ENCODE measurements at places on chromosomes 7 and 10.

DNA sequence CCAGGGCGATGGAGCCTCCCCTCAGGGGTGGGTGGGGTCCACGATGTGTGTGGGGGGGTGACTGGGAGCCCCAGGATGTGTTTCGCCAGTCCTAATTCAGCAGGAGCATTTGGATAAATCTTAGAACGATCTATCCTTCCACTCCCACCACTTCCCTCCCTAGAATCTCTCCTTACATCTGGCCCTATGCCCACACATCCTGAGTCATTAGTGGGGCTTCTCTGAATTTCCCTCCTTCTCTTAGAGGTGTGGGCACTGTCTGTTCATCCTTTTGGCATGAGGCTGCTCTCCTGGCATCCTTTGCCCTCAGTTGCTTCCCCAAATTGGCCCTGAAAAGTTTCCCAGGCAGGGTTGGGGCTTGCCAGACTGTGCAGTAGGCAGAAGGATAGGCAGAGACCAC lies 1.6 kb downstream of the GHRHR start:
- no peak for DNase-seq

- DNase-seq, result no peak
Measured at GRCh38 chr7:127813991-127814541, 162.1 kb downstream of the SND1 start.

- DNase-seq, result no peak
Measured at GRCh38 chr7:143902332-143902899, 440 bp upstream of the TCAF1 start.

- DNase-seq, result no peak
Measured at GRCh38 chr7:116653646-116654045, 18.4 kb upstream of the MET start.

DNA sequence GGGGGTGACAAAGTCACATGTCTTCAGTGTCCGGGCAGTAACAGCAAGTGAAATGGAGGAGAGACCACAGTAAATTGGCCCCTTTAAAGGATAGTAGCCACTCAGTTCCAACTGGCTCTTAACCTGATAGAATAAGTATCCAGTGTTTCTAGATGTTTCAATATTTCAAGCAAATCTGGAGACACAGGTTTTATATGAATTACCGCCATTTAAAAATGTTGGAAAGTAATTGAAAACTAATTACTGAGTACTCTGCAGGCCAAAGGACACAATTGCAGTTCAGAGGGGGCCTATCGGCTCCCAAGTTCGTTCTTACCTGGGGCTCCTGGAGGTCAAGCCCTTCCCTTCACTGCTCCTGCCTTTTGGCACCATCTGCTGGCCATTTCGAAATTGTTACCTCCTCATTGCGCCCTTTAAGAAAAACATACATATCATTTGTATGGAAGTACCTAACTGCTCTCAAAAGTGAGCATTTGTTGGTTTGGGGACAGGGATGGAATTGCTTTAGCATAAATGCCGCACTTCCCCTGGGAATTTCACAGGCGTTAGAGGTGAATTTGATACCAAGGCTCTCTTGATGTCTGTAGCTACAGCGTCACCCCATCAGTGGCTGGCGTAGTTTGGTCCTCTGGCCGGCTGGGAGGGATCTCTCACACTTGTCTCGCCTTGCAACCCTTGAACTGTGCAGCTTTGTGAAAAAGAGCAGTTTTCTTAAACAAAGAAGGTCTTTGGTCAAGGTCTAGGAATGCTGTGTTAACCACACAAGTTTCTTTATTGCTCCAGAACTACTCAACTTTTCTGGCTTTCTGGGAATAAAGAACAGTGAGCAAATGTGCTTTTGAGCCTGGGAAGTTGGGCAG lies 220.0 kb downstream of the ARHGAP21 start:
- DNase-seq, result no peak

GRCh38 chr7:70730451-70731110 lies 401.4 kb upstream of the GALNT17 start:
- no peak for DNase-seq

DNA sequence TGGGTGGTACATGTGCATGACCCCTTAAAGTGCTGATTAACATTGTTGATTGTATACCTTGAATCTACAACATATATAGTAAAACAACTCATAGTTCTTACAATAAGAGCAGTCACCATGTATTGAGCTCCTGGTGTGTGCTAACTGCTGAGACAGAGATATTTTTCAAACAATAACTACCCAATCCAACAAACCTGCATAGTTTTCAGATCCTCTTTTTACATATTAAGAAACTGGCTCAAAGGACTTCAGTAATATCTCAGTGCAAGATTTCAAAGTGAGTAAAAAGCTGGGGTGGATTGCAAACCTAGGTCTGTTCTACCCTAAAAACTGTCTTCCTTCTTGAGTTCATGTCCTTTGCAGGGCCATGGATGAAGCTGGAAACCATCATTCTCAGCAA lies 272.2 kb downstream of the SNX13 start:
- DNase-seq, result no peak

DNA sequence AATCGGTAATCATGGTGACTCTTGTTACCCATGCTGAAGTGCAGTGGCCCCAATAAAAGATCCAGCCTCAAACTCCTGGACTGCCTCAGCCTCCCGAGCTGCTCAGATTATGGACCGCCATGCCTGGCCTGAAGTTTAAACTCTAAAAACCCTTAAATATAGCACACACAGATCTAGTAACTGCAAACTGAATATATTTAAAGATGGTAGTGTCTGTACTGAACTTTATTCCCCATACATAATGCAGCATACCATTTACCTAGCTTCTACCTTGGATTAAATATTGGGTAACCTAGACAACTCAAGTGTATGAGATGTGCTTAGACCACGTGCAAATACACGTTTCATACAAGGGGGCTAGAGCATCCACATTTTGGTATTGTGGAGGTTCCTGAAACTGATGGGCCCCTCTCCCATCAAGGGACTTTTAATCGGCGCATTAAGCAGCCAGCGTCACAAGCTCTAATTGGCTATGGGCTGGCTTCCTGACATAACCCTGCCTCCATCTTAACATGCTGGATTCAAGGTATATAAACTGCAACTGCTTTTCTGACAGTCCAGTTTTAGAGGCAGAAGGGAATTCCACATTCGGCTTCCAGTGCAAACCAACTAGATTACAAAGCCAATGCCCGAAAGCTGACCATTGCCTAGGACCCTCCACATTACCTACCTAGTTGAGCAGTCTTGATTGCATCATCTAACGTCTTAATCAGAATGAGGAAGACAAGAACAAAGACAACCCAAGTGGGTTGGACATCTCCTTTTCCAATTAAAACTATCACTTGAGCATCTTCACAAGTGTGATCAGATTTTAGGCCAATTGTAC lies 13.0 kb downstream of the HNRNPA2B1 start:
- DNase-seq, result no peak

DNA sequence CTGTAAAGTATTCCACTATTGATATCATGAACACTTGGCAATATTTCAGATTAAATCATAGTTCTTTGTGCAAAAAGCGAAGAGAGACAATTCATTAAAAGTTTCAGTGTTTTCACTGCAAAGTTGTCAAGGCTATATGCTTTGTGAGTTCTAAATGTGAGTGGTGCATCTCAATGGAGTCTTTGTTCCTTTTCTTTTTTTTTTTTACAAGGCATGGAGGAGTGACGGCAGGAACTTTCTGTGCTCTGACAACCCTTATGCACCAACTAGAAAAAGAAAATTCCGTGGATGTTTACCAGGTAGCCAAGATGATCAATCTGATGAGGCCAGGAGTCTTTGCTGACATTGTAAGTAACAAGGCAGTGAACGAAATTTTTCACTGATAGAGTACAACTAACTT lies 84.5 kb downstream of the AASS start:
- no peak for DNase-seq

GRCh38 chr7:2757361-2757903 lies 69.4 kb downstream of the AMZ1 start:
- DNase-seq, result no peak

DNA sequence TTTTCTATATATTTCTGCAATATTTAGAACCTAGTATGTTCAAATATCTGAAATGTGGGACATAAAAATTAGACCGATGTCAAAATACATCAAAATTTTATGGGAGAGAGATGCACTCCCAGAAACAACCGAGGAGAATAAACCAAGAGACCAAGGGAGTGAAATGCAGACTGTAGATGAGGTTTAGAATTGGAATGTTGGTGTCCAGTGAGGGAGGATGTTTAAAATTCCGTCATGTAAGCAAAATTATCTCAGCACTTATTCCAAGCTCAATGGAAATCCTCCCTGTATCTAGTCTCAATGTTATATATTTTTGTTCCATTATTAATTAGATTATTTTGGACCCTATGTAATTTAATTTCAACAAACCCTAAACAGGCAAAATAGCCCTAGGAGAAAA lies 61.9 kb upstream of the MAGI2 start:
- no peak for DNase-seq

GRCh38 chr7:41134300-41135255 lies 568.3 kb downstream of the INHBA start:
- no peak for DNase-seq

DNA sequence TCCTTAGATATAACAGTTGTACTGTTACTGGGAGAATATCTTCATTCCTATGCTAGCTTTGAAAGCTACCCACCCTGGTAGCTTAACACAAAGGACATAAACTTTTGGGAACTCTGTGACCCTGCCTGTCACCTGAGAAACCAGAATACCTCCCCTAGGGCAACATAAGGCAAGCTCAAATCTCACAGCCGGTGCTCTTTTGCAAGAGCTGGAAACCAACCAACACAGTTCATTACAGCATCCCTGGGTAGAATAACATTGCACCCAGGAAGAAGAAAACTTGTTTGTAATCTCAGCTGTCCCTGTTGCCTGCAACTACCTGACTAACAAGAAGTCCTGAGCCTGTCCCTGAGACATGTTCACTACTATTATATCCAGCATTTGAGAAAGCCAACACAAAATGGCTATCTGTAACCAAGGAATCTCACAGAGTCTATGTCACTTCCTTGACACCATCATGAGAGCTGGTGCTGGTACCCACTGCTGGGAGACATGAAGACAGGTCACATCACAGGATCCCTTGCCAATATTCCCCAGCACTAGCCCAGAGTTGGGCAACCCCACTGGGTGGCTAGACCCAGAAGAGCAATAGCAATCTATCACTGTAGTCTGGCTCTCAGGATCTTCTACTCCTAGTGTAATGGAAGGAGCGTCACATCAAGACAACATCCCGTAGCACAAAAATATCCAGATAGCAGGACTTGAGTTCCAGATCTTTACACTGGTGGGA lies 31.3 kb downstream of the AKR1C3 start:
- DNase-seq, result no peak

DNA sequence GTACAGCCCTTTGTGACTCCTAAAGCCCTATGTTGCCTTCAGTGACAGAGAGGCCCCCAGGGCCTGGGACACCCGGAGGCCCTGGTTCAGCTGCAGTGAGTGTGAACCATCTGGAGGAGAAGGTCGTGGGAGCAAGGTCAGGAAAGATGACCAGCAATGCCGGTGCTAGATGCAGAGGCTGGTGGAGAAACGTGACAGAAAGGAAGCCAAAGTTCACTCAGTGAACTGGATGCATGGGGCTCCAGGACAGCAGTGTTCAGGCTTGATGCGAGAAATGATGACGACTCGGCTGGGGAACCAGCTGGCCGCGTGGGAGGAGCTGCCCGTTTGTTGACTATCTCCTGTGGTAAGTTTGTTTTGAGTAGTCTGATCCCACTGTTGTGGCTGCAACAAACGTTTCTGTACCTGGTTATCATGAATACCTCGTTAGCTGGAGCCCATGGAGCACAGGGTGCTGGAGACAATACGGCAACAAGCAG lies 54.1 kb upstream of the MKRN1 start:
- no peak for DNase-seq

GRCh38 chr7:151245360-151246101 lies 3.0 kb downstream of the SMARCD3 start:
- peak; percentile 62 for DNase-seq

GRCh38 chr10:98326621-98327027 lies 58.6 kb upstream of the LOXL4 start:
- no peak for DNase-seq

GRCh38 chr7:92100534-92100933 lies 33.7 kb downstream of the CYP51A1 start:
- no peak for DNase-seq

- DNase-seq, result no peak
Measured at GRCh38 chr10:14008740-14009080, 322.0 kb downstream of the FRMD4A start.

DNA sequence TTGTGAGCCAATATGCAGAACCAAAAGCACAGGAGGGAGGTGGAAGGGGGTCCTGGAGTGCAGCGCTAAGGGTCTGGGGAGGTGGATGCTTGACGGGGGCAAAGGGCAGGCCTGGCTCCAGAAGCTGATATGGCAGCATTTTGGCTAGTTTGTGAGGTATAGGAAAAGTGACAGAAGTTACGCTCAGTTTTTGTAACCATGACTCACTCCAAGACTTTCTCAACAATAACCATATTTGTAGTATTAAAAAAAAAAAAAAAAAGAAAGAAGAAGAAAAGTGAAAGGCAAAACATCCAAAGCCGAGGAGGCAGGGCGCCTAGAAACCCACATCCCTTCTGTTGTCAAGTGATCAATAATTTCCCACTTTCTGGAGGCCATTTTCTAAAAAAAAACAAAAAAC lies 92.3 kb downstream of the RNF216 start:
- peak; percentile 23 for DNase-seq

- no peak for DNase-seq
Measured at GRCh38 chr7:16089801-16090200, 331.5 kb downstream of the CRPPA start.

DNA sequence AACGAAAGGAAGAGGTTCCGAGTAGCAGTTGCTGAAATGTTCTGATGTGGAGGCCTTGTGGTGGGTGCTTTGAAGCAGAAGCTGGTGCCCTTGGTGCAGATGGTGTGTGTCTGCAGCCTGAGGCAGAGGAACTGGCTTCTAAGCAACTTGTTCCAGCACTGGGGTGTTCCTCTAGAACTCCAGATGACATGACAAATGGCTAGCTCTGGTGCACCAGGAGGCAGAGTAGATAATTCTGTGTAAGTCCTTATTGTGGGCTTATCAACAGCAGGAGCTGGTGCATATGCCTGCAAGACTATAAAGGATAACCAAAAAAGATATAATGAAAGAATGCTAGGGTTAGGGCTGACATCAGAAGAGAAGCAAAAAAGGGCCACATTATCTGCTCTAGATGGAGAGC lies 76.5 kb downstream of the ARL5B start:
- DNase-seq, result no peak

DNA sequence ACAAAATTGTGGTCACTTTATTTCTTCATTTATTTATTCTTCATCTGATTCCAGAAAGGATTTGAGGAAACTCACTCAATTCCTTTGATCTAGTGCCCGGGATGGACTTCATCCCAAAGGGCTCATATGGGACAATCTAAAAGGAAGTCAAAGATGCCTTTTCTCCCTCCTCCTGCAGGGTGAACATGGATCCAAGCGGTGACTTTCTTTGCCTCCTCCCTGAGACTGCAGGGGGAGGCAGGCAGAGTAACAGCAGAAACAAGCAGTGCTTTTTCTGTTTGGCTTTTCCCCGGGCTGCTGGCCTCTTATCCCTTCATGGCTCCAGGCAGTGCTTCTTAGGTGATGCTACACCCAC lies 10.0 kb upstream of the DNMBP start:
- no peak for DNase-seq

GRCh38 chr10:90983914-90984549 lies 63.1 kb upstream of the ANKRD1 start:
- no peak for DNase-seq

- DNase-seq, result no peak
Measured at GRCh38 chr7:115707258-115708012, 323.1 kb downstream of the TFEC start.
